ENCODE measurements at places on chromosomes 12 and 14. TPM values are rescaled to one million over a fixed set of nuclear protein-coding genes. Genes with fewer than 3 reads are reported as not detected.

- DNase-seq, result no peak
Observed at GRCh38 chr14:96094211-96094610, 55.0 kb downstream of the C14orf132 start.

TMEM121 gene
- 4.6 TPM for total RNA-seq

DNA sequence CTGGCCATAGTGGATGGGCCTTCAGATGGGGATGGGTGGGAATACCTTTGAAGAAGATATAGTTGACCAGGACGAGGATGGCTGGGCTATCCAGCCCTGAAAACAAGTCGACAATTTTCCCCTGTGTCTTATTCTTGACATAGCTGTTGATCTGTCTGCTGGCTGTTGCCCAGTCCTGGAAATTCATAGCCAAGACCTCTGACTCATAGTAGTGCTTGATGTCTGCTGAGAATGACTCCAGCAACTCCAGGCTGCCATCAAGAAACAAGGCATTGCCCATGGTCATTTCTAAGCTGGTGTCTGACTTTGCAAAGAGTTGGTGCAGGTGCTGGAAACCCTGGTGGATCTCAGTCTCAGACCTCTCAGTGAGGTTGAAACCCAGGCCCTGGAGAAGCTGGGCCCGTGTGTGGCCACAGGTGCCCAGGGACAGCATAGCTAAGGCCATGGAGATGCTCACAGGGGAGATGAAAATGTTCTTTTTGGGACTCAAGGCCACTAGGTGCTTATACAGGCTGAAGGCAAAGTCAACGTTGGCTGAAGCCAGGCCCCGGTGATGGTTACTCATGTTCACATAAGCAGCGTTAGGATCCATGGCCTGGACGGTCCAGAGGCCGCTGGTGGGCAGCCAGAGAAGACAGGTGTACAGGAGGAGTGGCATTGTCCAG is 9.0 kb downstream of the SERPINA6 start:
- no peak for DNase-seq

GRCh38 chr12:42291680-42292079 is 34.2 kb downstream of the ZCRB1 start:
- DNase-seq, result no peak

TSPAN8 gene
- not detected for total RNA-seq

- DNase-seq, result no peak
Observed at GRCh38 chr12:77855548-77855947, 24.9 kb downstream of the NAV3 start.

DNA sequence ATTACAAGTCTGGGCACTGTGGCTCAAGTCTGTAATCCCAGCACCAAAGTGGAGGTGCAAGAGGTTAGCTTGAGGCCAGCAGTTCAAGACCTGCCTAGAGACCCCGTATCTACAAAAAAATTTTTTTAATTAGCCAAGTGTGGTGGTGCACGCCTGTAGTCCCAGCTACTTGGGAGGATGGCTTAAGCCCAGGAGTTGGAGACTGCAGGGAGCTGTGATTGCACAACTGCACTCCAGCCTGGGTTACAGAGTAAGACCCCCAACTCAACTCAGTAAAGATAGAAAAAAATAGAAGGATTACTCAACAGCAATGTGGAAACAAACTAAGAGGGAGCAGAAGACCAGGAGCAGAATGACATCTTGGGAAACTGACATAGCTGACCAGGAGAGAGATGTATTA is 13.3 kb downstream of the SBNO1 start:
- DNase-seq, result no peak

DNA sequence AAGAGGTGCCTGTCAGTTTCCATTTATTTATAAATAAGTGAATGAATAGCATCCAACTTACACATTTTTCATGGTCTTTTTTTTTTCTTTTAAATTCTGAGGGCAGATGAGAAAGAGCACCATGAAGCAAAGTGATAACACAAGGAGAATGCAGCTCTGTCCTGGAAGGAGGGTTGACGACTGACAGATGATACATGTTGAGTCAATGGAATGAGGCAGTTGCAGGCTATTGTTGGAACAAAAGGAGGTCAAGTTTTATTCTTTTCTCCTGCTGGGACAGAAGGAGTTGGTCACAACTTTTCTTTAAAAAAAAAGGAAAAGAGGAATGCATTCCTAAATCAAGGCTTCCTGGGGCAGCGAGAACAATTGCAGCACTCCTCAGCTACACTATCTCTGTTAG is 119.9 kb upstream of the PLEKHG7 start:
- no peak for DNase-seq

DNA sequence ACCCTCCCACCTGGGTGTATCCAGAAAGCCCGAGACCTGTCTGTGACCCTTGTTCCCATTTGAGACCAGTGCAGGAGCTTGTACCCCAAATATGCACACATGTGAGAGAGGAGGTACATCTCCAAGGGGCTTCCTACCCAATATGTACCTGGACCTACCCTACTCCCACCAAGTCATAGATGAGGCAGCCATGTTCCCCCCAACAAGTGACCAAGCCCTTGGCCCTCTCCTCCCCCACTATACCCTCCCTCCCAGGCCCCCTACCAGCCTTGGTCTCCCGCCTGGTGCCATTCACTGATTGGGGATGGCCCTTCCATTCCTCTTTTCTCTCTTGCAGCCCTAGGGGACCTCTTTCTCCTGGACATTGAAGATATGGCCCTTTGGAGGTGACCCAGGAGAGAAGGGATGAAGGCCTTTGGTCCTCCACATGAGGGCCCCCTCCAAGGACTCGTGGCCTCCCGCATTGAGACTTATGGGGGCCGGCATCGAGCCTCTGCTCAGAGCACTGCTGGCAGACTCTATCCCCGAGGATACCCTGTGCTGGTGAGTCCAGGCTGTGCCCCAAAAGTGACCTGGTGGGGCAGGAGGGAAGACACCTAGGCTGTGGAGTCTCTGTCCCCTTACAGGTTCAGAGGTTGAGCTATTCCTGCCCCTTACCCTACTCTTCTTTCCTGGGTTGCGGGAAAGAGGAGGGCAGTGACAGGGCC is 1.5 kb downstream of the PLEKHG6 start:
- no peak for DNase-seq

DNA sequence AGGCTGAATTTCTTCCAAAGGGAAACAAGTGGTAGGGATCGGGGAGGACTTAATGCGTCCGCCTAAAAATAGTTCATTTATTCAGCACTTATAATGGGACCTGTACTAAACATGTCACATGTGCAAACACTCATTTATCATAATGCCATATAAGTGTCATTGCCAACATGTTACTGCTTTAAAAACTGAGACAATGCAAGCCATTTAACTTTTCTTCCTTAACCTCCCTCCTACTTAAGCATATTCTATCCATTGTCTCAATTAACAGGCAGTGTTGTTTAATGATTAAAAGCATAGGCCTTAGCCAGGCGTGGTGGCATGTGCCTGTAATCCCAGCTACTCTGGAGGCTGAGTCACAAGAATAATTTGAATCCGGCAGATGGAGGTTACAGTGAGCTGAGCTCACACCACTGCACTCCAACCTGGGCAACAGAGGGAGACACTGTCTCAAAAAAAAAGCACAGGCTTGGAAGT is 13.5 kb upstream of the SCFD1 start:
- DNase-seq, result peak; percentile 18

DNA sequence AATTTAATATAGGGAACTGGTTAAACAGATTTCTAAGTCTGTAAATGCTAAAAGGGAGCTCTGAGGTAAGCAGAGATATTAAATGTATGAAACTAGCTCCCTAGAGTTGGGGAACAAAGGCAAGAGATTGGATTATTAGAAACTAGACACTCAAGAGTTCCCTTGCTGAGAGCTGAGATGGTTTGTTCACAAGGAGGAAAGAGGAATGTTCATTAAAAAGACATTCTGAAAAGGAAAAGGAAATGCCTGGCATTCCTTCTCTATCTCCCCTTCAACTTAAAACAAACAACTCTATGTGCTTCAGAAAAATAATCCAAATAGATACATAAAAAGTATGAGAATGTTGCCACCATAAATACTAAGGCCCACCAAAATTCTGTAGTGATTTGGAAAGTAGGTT is 73.7 kb downstream of the GALNT4 start:
- peak; percentile 74 for DNase-seq

DNA sequence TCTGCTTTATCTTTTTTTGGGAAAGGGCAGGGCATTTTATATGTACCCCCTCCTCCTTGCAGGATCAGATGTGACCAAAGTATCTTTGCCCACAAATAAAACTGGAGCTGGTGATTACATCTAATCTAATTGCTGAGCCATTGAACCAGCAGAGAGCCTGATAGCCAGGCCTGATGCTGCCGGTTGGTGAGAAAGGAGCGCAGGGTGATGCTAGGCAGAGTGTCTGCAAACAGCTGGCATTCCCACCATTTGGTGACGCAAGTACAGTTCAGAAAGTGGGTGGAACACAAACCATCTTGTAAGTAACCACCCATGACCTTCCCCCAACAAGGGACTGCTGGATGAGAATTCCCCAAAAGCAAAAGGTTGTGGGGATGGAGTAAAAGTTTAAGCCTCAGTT is 12.7 kb downstream of the DPPA3 start:
- no peak for DNase-seq

DNA sequence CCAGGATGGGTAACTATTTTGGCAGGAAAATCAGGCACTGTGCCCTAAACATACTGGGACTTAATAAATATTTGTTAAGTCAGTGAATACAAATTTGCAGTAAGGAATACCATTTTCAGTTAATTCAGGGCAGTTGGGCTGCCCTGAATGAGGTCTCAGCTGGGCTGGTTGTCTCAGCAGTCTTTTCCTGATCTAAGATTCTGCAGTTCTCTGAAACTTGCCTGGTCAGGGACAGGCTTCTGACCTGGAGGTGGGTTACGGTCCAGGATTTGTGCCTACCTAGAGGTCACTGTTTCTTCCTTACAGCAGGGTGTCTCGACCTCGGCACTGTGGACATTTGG is 160.6 kb downstream of the KTN1 start:
- no peak for DNase-seq

- no peak for DNase-seq
Observed at GRCh38 chr12:52087961-52088820, 8.7 kb downstream of the SMIM41 start.

DNA sequence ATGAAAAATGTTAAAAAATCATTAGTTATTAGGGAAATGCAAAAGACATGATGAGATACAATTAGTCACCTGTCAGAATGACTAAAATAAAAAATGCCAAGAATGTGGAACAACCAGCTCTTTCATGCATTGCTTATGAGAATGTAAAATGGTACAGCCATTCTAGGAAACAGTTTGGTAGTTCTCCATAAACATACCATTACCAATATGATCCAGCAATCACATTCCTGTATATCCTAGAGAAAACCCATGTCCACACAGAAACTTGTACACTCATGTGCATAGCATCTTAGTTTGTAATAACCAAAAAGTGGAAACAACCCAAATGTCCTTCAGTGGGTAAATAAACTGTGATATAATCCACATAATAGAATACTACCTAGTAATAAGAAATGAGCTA is 245.7 kb downstream of the FUT8 start:
- DNase-seq, result no peak

DNA sequence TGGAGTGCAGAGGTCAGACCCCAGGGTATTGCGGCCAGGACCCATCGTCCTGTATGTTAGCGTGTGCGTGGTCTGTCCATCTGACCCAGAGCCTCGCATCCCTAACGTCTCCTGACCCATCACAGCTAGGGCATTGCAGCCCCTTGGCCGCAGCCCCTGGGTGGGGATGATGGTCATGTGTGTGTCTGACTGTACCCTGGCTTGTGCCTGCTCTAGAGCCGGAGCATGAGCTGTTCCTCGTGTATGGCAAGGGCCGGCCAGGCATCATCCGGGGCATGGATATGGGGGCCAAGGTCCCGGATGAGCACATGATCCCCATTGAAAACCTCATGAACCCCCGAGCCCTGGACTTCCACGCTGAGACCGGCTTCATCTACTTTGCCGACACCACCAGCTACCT is 10.8 kb upstream of the LRP1-AS start:
- DNase-seq, result no peak

GRCh38 chr12:42780671-42781070 is 191.1 kb upstream of the PRICKLE1 start:
- no peak for DNase-seq

INHBC gene
- not detected for total RNA-seq

DNA sequence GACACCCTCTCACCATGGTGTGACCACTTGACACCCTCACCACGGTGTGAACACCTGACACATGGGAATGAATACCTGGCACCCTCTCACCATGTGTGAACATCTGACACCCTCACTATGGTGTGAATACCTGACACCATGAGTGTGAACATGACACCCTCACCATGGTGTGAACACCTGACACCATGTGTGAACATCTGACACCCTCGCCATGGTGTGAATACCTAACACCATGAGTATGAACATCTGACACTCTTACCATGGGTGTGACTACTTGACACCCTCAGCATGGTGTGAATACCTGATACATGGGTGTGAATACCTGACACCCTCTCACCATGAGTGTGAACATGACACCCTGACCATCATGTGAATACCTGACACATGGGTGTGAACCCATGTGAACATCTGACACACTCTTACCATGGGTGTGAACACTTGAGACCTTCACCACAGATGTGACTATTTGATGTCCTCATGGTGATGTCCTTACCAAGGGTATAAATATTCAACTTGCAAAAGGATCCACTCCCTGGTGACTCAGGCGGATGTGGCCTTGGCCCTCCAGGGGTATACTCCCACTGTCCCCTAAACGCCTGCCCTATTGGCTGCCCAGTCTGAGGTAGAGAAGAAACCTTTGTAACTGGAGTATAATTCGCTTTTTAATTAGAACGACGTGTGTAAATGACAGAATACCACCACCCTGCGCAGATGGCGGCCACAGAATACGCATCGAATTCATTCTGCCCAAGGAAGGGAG is 29.1 kb downstream of the RFLNA start:
- DNase-seq, result no peak

CDKN1B gene
- total RNA-seq, result 75.4 TPM

DNA sequence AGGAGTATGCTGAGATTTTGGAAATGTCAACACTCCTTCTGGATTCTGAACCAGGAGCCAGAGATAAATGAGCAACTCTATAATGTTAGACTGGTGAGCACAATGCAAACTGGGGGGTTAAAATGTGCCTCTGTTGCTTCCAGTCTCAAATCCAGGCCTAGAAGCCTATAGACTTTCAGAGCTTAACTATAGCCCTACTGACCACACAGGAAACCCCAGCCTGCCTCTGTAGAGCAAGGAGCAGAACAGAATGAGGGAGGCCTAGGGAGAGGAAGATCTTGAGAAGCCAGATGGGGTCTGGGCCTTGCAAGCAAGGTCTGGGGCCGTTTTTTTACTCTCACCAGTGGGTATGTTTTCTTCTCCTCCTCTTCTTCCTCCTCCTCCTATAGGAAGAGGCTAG is 225.4 kb upstream of the KITLG start:
- no peak for DNase-seq

GRCh38 chr14:23062002-23062401 is 4.7 kb upstream of the CDH24 start:
- peak; percentile 97 for DNase-seq

AQP2 gene
- not detected for total RNA-seq

DNA sequence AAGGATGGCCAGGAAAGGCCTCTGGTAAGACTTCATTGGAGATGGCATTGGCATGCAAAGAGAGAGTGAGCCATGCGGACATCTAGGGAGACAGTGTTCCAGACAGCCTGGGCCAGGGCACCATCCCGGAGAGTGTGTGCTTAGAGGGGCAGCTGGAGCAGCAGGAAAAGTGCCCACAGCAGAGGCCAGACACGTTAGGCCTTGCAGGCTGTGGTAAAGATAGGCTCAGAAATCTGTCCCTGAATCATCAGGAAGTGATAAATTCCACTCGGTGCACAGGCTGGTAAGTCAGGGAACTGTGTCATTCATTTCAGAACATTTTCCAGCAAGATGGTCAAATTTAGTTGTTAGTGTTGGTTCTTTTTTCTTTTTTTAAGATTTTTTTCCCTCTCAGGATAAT is 8.8 kb downstream of the GALNT16 start:
- DNase-seq, result peak; percentile 62

IL22 gene
- not detected for total RNA-seq

CCDC198 gene
- 0.51 TPM for total RNA-seq

- DNase-seq, result no peak
Observed at GRCh38 chr12:6394398-6394797, 10.4 kb downstream of the LTBR start.

Measured in dermis blood vessel endothelial cell (primary cell).